ENCODE measurements at places on chromosomes 7 and 10.

DNA sequence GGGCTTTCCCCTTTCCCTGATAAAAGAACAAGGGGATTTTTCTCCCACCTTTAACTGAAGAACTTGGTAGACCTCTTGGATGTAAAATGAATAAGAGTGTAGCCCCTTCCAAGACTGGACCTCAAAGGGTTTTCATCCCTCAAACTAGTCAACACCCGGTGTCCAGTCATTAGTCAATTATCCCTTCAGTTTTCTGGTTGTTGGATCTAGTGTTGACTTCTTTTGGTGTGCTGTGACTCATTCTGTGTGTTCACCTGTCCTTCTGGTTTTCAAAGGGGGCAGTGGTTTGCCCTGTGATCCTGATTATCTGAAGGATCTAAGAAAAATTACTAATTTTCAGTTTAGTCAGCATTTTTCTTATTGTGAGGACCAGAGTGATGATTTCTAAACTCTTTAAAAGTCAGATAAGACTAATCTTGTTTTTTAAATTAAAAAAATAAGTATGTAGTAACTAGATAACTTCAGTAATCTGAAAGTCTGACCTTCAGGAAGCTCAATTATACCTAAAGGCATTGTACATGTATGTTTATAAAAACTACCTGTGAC, 583.5 kb downstream of the CNTNAP2 start:
- no peak for DNase-seq
- no peaks in the 10 kb centered on the region for H3K36me3 ChIP-seq
- H3K4me1 ChIP-seq = no peaks in the 10 kb centered on the region
- no peak overlapping the region for H3K27ac ChIP-seq
- no peak overlapping the region for H3K4me3 ChIP-seq

- DNase-seq = no peak
- H3K36me3 ChIP-seq = no peaks in the 10 kb centered on the region
- peaks cover 2% of the 10 kb centered on the region for H3K27me3 ChIP-seq
- no peak overlapping the region for H3K4me3 ChIP-seq
- no peak overlapping the region for H3K27ac ChIP-seq
These were observed 415.6 kb upstream of the FOXK1 start for GRCh38 chr7:4266270-4267040.

DNA sequence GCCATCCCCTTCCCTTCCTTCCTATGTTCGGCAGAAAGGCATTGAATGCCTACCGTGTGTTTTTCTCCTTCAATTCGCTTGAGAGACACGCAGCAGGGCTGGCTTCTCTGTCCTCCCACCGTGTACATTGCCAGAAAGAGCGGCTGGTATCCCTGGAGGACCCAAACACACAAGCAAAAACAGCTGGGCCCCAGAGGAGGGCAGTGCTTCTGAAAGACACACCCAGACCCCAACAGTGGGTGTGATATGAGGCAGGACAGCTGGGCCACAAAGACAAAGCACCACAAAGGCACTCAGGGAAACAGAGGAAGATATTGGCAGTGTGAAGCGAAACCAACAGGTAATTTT, 133.1 kb upstream of the SH2B2 start:
- H3K4me3 ChIP-seq = no peak overlapping the region
- no peaks in the 10 kb centered on the region for H3K4me1 ChIP-seq
- no peak overlapping the region for H3K27ac ChIP-seq
- DNase-seq = no peak

DNA sequence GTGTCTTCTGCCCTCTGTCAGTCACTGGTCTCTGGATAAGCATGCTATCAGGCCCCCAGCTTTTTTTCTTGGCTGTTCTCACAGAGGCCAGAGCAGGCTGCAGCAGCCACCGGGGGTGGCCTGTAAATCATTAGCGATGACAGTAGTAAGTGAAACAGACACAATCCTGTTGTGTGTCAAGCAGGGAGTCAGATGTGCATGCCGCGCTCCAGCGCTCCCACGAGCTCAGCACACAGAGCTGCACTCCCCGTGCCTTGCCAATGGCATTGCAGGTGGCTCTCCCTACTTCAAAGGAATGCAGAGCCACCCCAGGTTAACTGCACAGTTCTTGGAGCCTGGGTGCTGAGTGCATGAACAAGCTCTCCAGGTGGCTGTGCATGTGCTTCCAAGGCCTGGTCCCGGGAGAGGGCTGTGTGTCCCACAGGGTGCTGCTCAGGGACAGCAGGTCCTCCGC, 226.1 kb downstream of the GLRX3 start:
- no peak overlapping the region for H3K27ac ChIP-seq
- H3K4me1 ChIP-seq = no peaks in the 10 kb centered on the region
- DNase-seq = no peak
- H3K36me3 ChIP-seq = no peaks in the 10 kb centered on the region
- no peak overlapping the region for H3K4me3 ChIP-seq

GRCh38 chr7:76198202-76198601, 3.5 kb upstream of the SRRM3 start:
- no peak for DNase-seq
- no peaks in the 10 kb centered on the region for H3K36me3 ChIP-seq
- H3K4me3 ChIP-seq = no peak overlapping the region
- no peak overlapping the region for H3K27ac ChIP-seq

GRCh38 chr7:45061806-45062425, 26.9 kb downstream of the NACAD start:
- H3K27me3 ChIP-seq = no peaks in the 10 kb centered on the region
- no peak overlapping the region for H3K4me3 ChIP-seq
- H3K4me1 ChIP-seq = peaks cover 4% of the 10 kb centered on the region
- no peak overlapping the region for H3K27ac ChIP-seq
- peaks cover 12% of the 10 kb centered on the region for H3K36me3 ChIP-seq

- H3K4me1 ChIP-seq = peaks cover 25% of the 10 kb centered on the region
- no peaks in the 10 kb centered on the region for H3K36me3 ChIP-seq
- H3K27me3 ChIP-seq = no peaks in the 10 kb centered on the region
- H3K27ac ChIP-seq = peak overlapping the region; percentile 58
- no peak overlapping the region for H3K4me3 ChIP-seq
These were observed 14.0 kb upstream of the HGF start for GRCh38 chr7:81783818-81784217.

DNA sequence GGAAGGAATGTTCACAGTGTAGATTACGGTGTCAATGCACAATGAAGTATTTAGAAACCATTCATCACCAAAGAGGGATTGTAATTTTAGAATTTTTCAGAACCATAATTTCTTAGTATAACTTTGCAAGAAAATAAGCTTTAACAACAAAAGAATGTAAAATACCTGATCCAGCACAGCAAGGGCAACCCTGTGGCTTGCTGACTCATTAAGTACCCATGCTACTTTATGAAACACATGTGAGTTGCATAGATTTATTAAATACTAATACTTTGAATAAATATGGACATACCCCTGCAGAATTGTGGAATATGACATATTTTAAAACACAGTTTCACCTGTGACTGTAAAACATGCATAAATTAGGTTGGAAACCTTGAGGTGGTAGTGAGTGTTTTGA, 281.3 kb downstream of the ZNF248 start:
- H3K4me3 ChIP-seq = no peak overlapping the region
- H3K27ac ChIP-seq = no peak overlapping the region
- no peaks in the 10 kb centered on the region for H3K4me1 ChIP-seq
- no peaks in the 10 kb centered on the region for H3K27me3 ChIP-seq
- H3K36me3 ChIP-seq = no peaks in the 10 kb centered on the region

DNA sequence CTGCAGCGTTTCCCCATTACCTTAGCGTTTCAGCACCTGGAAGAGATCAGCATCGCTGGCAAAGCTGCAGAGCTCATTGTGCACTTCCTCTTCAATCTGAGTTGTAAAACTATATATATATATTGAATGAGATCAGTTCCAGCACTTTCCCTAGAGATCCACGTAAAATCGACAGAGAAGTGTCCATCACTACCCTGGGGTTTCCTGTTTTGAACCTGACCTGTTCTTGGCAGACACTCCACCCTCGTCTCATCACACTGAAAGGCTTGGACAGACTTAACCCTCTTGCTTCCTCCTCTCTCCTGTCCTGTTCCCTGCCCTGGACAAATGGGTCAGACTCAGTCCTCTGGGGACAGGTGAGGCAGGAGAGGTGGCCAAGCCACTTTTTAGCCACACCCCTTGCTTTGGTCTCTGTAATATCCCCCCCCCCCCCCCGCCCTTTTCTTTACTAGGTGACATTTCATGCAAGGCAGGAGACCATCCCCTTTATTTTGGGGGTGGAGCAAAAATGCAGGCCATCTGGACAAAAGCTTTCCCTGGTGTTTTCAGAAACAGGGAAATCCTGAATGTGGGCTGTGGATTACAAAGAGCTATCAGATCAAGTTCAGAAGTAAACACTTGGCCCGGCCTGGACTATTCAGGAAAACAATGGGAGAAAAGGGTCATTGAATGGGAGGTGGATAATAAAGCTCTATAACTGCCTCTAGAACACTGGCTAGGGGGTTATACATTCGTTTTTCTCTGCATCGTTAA, 83.7 kb upstream of the KDM7A start:
- H3K27me3 ChIP-seq = no peaks in the 10 kb centered on the region
- H3K4me1 ChIP-seq = peaks cover 5% of the 10 kb centered on the region
- H3K4me3 ChIP-seq = no peak overlapping the region
- DNase-seq = no peak
- H3K36me3 ChIP-seq = no peaks in the 10 kb centered on the region

- peak overlapping the region; percentile 91 for H3K27ac ChIP-seq
- peak; percentile 57 for DNase-seq
- H3K27me3 ChIP-seq = no peaks in the 10 kb centered on the region
- H3K4me1 ChIP-seq = peaks cover 72% of the 10 kb centered on the region
These were observed 47.7 kb upstream of the TRIM8 start for GRCh38 chr10:102596506-102596971.

DNA sequence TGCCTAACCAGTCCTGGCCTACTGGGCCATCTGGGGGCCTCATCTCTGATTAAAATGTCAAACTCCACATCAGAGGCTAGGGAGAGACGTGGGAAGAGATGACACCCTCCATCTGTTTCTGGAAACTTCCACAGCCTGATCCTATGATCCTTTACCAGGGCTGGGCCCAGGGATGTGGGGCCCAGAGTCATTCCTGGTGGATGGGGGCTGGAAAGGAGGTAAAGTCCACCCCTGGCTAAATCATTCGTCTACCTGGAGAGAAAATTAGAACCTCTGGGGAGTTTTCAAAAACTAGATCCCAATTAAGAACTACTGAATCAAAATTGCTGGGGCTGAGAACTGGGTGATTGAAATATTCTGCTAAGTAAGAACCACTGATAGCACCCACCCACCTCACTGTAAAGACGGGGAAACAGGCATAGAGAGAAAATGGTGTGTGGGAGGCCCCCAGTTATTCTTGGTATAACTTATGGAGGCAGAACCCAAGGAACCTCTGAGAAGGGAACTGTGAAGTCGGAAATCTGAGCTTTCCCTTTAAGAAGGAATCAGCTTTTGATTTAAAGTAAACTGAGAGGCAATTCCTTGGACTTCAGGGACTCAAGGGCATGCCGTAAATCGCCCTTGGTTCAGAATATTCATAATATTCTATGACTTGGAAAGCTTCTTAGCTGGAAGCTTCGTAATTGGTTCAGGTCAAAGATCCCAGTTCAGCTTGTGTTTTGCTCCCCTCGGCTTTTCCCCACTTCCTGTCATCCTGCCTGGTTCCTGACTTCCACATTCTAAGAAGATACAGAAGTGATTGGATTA, 53.1 kb downstream of the PRKAG2 start:
- no peaks in the 10 kb centered on the region for H3K36me3 ChIP-seq
- peaks cover 3% of the 10 kb centered on the region for H3K4me1 ChIP-seq
- no peak overlapping the region for H3K27ac ChIP-seq
- DNase-seq = no peak
- no peaks in the 10 kb centered on the region for H3K27me3 ChIP-seq
- H3K4me3 ChIP-seq = no peak overlapping the region

DNA sequence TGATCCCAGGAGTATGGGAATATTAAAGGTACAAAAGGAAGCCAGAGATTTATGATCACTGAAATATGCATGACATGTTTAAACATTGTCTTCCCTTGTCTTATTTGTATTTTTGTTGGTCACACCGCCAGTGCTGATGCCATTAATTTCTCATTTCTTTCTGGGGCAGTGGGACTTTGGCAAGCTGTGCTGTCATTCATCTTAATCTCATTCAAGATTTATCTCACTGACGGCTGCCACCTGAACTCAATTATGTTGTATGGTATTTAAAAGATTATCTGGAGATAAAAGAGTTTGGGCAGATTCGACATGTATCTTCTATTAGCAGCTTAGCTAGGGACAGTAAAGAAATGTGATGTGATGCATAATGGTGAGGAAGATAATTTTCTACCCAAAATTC, 284.9 kb upstream of the PLXDC2 start:
- no peaks in the 10 kb centered on the region for H3K36me3 ChIP-seq
- no peak overlapping the region for H3K27ac ChIP-seq
- no peaks in the 10 kb centered on the region for H3K4me1 ChIP-seq
- no peaks in the 10 kb centered on the region for H3K27me3 ChIP-seq
- no peak overlapping the region for H3K4me3 ChIP-seq
- DNase-seq = no peak

GRCh38 chr7:41110186-41110585, 592.7 kb downstream of the INHBA start:
- H3K27ac ChIP-seq = no peak overlapping the region
- no peaks in the 10 kb centered on the region for H3K27me3 ChIP-seq
- no peak for DNase-seq
- no peaks in the 10 kb centered on the region for H3K4me1 ChIP-seq
- H3K4me3 ChIP-seq = no peak overlapping the region
- H3K36me3 ChIP-seq = no peaks in the 10 kb centered on the region

- no peaks in the 10 kb centered on the region for H3K36me3 ChIP-seq
- H3K27ac ChIP-seq = no peak overlapping the region
- no peaks in the 10 kb centered on the region for H3K27me3 ChIP-seq
- H3K4me3 ChIP-seq = no peak overlapping the region
- H3K4me1 ChIP-seq = peaks cover 23% of the 10 kb centered on the region
These were observed 69.0 kb downstream of the AHR start for GRCh38 chr7:17367502-17367901.

DNA sequence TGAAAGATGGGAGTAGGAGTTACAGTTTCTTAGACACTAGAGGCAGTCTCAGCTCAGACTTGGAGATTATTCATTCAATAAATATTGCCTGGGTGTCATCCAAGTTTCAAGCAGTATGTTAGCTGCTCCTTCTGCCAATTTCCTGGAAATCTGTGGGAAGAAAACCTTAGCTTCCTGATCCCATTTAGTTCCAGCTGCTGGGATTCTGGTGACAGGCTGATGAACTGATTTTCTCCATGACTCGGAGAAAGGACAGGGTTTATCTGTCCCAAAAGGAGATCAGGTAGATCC, 95.8 kb downstream of the CLEC2L start:
- H3K4me3 ChIP-seq = no peak overlapping the region
- H3K27ac ChIP-seq = no peak overlapping the region

- no peaks in the 10 kb centered on the region for H3K27me3 ChIP-seq
- H3K27ac ChIP-seq = no peak overlapping the region
- no peaks in the 10 kb centered on the region for H3K4me1 ChIP-seq
- DNase-seq = no peak
These were observed 225.9 kb downstream of the HDAC9 start for GRCh38 chr7:18721429-18721828.

- no peaks in the 10 kb centered on the region for H3K27me3 ChIP-seq
- no peaks in the 10 kb centered on the region for H3K36me3 ChIP-seq
- H3K4me1 ChIP-seq = peaks cover 2% of the 10 kb centered on the region
- no peak overlapping the region for H3K4me3 ChIP-seq
- no peak for DNase-seq
These were observed 8.4 kb downstream of the ARHGAP21 start for GRCh38 chr10:24715246-24715769.

Measured in common myeloid progenitor, CD34-positive (primary cell).